ENCODE measurements at places on chromosomes 2 and 18.

- DNase-seq: no peak
Measured at GRCh38 chr18:63245600-63245999, 74.0 kb downstream of the BCL2 start.

DNA sequence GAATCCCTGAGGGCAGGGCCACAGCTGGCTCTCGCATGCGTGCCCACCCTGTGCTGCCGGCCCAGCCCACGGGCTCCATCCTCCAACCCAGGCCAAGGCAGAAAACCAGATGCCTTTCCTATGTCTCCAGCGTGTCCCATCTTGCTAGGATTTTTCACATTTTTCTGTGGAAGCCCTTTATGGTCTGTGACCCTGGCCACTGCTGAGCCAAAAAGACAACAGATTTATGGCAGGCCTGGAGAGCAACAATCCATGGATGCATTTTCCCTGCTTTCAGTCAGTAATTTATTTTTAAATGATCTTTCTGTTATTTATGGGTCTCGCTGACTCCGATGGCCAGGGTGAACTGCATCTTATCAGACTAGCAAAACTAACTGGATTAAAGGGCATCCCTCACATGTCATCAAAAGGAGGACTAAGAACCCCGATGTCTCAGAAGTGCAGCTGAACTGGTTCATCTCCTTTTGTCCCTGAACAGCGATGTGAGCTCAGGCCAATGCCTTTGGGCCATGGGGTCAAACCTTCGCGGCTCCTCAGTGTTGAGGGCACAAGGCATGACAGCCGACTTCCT, 346.0 kb downstream of the CYRIA start:
- DNase-seq: no peak

DNA sequence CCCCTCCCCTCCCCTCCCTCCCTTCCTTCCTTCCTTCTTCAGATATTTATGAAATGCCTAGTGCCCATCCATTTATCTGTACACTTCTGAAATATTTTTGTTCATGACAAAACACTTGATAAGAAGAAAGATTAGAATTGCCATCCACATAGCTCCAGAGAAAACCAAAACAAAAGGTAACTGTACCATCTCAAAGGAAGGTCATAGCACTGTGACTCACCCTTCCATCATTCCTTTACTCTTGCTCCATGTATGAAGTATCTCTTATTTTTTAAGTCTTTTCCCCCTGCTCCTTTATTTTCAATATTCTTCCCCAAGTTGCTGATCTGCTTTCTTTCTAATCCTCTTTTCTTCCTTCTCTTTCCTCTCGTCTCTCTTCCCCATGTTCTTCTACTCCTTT, 9.9 kb downstream of the CNTNAP5 start:
- no peak for DNase-seq

DNA sequence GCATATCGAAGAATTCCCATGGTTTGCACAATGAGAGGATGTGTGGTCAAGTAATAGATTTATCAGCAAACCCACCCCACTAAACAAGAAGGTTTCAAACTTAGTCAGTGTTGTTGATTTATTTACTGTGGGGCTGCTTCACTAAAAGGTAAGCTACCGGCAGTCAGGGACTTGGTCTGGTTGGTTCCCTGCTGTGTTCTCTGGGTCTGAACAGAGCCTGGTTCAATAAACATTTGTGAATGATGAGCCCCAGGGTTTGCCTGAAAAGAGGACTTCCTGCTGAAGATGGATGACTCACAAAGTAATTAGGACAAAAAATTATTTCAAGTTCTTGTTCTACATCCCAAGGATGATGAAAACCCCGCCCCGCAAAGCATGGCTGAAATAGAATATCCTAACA, 108.3 kb downstream of the SPP2 start:
- DNase-seq: no peak

- no peak for DNase-seq
Measured at GRCh38 chr2:172100935-172101820, 1.5 kb downstream of the DLX2 start.

DNA sequence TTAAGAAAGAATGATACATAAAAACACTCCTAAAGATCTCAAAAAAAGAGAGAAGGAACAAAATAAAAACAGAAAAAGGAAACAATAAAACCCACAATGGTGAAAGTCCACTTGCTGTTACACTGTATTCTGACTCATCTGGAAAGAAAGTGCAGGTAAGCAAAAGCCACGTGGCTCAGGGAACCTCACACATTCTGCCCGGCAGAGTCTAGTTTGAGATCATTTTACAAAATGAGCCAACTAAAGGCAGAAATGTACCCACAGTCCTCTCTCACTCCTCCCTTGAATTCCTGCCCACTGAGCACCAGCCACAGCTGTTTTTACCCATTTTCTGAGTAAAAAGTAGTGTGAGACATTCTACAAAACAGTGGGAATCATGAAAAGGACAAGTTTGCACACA, 10.0 kb downstream of the KCNH7 start:
- DNase-seq: no peak

DNA sequence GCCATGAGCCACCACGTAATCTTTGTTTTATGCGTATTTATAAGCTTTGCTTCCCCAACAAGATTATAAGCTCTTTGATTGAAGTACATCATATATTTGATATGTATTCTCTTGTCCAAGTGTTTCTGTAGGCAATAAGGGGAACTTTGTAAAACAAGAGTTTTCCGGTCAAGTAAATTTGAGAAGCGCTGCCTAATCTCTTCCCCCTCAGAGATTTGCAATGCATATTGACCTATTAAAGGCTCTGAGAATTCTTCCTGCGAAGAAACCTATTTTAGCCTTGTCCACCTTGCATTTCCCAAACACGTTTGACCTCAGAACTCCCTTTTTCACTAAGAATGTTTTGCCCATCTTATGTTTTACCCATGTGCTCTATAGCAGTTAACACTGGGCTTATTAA, 26.9 kb upstream of the CASP10 start:
- no peak for DNase-seq

GRCh38 chr18:58205443-58206160, 161.6 kb downstream of the NEDD4L start:
- DNase-seq: no peak

DNA sequence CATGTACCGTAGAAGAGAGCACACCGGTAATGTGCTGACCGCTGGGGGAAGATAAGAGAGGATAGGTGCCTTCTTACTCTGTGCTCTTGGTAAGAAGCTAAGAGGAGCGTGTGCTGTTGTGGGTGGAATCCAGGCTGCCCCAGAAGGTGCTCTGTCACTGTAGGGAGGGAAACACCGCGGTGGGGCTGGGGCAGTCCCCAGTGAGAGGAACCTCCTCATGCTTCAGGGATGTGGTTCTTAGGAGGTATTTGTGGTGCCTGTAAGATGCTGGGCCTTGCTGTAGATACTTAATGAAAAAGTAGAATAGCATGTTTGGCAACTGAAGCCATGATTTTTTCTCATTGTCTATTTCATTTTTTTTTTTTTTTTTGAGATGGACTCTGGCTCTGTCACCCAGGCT, 1.1 kb downstream of the COLEC11 start:
- no peak for DNase-seq

DNA sequence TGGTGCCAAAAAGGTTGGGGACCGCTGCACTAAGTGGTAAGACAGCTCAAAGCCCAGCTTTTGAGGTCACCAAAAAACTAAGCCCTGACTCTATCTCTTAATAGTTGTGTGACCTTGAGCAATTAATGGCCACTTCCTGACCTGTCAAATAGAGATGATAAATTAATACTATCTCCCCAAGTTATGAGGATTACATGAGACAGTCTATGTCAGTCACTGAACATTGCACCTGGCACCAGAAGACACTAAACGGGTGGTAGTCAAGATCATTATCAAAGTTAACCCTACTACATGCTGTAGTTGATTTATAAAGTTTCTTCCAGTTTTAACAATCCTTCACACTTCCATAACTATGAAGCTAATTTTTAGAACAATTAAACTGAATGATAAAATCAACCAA, 36.5 kb downstream of the STPG4 start:
- DNase-seq: no peak

GRCh38 chr2:223076573-223076972, 24.6 kb downstream of the KCNE4 start:
- no peak for DNase-seq

DNA sequence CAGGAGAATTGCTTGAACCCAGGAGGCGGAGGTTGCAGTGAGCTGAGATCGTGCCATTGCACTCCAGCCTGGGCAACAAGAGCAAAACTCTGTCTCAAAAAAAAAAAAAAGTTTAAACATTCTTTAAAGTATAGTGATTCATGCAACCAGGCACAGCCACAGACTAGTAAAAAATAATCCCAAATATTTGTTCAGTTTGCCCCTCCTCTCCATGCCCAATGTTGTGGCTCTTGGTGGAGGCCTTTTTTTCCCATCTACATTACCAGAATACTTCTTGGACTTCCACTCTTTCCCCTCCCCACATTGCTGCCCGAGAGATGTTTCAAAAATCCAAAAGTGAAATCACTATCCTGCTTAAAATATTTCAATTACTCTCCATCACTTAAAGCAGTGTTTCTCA, 5.1 kb upstream of the MALT1 start:
- DNase-seq: no peak

- no peak for DNase-seq
Measured at GRCh38 chr2:127680706-127681287, 5.5 kb upstream of the LIMS2 start.

- no peak for DNase-seq
Measured at GRCh38 chr2:222433332-222434173, 9.2 kb downstream of the SGPP2 start.
